Muscle of back (tissue), 13 donors: ENCODE measurements at places on chromosomes 1 and 21.

GRCh38 chr21:39153373-39153772 is 29.9 kb downstream of the PSMG1 start:
- no peak for DNase-seq

- no peak for DNase-seq
Observed at GRCh38 chr1:1563688-1564087, 11.0 kb downstream of the SSU72 start.

- DNase-seq = no peak
Observed at GRCh38 chr1:162976628-162977027, 92.5 kb upstream of the RGS4 start.

DNA sequence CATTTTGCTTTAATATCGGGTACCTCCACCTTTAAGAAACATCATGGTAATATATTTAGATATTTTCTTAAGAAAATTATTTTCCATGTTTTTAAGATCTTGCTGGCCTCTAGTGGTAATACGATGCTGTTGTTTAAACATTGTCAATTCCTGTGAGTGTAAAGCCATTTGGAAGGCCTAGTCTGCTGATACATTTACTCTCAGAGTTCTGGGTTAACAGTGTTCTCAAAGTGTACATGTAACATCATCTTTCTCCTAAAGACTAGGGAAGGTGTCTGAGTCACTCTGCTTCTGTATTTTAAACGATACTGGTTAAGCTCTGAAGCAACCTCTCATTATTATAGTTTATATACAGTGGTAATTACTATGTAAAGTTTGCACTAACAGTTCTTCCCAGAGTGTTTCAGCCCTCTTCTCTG is 189.1 kb downstream of the RASAL2 start:
- DNase-seq = peak; percentile 46

GRCh38 chr1:234769986-234770795 is 160.2 kb upstream of the IRF2BP2 start:
- no peak for DNase-seq

- peak; percentile 64 for DNase-seq
Observed at GRCh38 chr1:53572065-53572814, 113.0 kb downstream of the DMRTB1 start.

- DNase-seq = no peak
Observed at GRCh38 chr1:60678391-60678790, 404.0 kb upstream of the NFIA start.

DNA sequence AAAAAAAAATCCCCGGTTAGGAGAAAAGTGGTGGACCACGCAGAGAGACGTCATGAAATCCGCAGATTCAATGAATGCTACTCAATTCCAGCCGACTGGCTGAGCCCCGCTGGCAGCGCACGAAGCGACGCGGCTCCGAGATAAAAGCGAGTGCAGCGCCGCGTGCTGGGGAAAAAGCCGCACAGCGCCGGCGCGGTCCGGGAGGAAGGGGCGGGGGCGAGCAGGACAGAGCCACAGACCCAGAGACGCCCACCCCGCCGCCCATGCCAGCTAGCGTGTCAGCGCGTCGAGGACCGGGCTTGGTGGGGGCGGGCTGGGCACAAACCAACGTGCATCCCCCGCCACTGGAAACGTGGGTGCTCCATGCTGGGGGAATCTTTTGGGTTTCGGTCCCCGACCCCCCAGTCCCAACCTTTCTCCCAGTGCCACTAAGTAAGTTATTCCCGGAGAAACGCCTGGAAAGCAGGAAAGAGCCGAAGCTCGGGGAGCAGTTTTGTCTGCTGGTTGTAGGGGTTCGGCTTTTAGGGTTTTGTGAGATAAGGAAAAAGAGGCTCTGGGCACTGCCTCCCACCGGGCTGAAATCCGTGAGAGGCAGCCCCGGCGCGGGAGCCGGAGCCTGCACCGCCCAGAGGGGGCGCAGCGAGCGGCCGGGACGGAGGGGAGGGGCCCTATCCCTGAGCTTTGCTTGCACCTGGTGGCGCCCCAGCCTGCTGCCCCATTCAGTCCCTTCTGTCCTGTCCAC is at the start of gene KCNJ6:
Gene KCNJ6, minus strand, starts transcription at position 148 of the 742 bp plus-strand sequence. CDS start 75,775 bp downstream, outside the sequence.
- DNase-seq = peak; percentile 31

DNA sequence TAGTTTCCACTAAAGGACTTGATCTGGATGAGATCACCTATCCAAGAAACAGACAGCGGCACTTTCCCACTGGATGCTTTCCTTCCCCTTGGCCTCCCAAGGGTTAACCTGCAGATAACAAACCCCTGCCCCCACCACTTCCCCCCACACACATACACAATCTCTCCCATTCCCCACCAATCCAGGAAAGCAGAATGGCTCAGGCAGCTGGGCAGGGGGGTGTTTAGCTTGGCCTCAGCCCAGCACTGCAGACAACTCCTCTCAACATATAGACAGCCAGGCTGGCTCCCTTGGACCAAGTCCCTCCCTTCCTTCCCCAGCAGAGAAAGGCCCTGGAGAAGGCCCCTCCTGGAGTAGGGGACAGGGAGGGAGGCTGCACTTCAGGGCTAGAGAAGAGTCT is 24.6 kb downstream of the PLEKHA6 start:
- no peak for DNase-seq

GRCh38 chr1:54764922-54765561 is 719 bp upstream of the PARS2 start:
- no peak for DNase-seq

GRCh38 chr1:193766329-193766728 is 579.9 kb upstream of the B3GALT2 start:
- no peak for DNase-seq

DNA sequence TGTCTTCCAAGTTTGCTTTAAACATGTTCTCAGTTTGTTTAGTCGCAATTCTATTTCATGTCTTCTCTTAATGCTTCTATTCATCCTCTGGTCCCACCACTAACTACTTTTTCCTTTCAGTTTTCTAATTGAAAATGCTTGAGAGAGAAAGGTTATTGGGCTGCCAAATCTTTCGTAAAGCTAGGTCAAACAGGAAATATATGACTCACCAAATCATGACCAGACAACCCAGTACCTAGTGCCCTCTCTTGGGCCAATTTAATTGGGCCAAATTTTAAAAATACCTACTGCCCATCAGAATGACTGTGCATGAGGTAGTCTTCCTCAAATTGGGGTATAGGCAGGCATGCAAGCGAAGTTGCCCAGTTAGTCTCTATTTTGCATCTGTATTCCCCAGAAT is 295.4 kb upstream of the PBX1 start:
- no peak for DNase-seq

- DNase-seq = no peak
Observed at GRCh38 chr1:7717748-7718368, 53.2 kb upstream of the VAMP3 start.

GRCh38 chr21:38241029-38241740 is 15.6 kb upstream of the KCNJ15 start:
- DNase-seq = no peak

GRCh38 chr1:216222288-216222687 is 201.0 kb downstream of the USH2A start:
- DNase-seq = no peak

DNA sequence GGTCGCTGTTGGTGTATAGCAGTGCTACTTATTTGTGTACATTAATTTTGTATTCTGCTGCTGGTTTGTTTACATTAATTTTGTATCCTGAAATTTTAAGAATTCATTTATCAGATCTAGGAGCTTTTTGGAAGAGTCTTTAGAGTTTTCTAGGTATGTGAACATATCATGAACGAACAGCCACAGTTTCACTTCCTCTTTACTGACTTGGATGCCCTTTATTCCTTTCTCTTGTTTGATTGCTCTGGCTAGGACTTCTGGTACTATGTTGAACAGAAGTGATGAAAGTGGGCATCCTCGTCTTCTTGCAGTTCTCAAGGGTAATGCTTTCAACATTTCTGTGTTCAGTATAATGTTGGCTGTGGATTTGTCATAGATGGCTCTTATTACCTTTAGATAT is 1757.9 kb downstream of the BRINP3 start:
- DNase-seq = no peak

GRCh38 chr21:40563900-40564299 is 283.1 kb downstream of the DSCAM start:
- DNase-seq = no peak

- DNase-seq = no peak
Observed at GRCh38 chr1:172874950-172875349, 175.8 kb downstream of the TNFSF18 start.

- peak; percentile 80 for DNase-seq
Observed at GRCh38 chr1:223726380-223727001, 14.2 kb downstream of the CAPN2 start.

DNA sequence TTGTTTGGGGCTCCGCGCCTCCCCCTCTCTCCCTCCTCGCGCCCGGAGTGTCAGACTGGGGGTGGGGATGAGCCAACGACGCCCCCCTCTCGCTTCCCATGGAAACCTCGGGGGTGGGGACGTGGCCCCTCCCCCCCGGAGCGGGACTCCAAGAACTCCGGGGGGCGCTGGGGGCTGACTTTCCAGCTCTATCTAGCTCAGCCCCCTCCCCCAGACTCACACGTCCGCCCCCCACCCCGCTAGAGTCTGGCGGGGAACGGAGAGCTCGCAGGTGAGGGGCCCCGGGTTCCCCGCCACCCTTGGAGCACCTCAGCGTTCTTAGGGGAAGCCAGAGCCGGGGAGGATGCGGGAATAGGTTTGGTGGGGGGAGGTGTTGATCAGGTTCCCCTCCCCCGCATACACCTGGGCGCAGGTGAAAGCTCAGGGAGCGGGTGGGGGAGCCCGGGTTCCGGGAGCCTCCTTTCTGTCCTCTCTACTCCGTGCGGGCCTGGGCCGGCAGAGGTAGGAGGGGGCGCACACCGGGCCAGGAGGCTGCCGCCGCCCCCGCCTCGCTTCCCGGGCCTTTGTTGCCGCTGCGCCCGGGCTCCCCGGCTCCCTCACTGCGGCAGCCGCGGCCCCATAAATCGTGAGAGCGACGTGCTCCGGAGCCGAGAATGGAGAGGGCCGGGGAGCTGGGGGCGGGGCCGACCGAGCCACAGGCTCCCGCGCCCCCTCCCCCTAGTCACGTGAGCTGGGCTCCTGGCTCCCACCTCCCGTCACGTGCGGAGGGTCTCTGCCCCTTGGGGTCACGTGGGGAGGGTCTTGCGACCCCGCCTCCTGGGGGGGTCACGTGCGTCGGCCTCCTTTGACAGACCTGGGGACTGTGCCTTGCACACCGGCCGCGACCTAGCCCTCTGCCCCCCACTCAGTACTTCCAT is 1.9 kb downstream of the EFNA3 start:
- no peak for DNase-seq

DNA sequence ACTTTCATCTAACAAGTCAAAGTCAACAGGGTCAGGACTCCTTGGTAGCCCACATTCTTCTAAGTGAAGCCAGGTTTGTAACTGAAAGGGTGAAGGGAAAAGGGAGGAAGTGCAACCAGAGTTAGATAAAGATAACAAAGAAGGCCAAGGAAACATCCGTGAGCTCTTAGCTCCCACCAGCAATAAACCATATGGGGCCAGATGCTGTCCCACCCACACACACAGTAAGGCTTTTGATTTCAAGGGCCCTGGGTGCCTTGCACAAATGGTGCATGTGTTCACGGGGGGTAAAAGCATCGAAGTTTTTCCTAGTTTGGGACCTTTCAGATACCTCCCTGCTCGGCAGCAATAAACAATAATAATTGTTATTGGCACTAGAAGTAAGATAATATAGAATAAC is 5.1 kb upstream of the TIAM1 start:
- DNase-seq = no peak

DNA sequence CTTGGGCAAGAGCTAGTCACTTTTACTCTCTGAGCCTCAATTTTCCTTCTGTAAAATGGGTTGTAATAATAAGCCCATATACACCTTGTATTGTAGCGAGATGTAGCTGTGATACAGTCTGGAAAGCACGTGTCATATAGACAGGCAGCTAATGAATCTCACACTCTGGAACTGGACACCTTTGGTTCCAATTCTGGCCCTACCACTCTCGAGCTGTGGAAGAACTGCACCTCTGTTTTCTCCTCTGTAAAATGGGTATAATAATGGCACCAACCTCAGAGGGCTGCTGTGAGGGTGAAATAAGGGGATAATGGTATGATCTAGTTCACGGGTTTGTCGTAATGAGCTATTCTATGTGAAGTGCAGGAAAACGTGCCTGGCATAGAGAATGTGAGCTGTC is 668 bp upstream of the PADI4 start:
- DNase-seq = no peak

GRCh38 chr1:179164494-179164893 is 65.0 kb downstream of the ABL2 start:
- DNase-seq = peak; percentile 76

- DNase-seq = peak; percentile 42
Observed at GRCh38 chr1:62953633-62954032, 169.7 kb downstream of the ATG4C start.

- DNase-seq = no peak
Observed at GRCh38 chr1:166865926-166866325, 10.1 kb downstream of the TADA1 start.

DNA sequence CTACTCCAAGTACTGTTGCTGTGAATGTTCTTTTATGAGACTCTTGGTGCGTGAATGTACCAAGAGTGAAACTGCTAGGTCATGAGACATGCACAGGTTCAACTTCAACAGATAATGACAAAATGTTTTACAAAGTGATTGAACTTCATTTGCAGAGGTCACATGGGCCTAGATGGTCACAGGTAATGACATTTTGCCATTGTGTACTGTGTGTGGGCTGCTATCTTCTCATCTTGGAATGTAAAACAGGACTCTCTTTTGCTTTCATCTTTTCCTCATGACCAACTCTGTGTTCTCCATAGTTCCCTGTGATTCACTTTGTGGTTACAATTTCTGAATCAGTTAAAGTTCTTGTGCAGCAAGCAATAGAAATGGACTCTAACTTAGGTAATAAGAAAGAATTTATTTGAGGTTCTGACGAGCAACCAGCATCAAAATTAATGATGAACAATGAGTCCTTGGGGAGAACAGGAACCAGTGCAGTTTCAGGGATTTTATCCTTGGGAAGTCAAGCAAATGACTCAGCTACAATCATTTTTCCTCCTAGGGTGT is 16.2 kb upstream of the TSNAX start:
- DNase-seq = no peak

GRCh38 chr1:99537886-99538617 is 107.9 kb upstream of the PALMD start:
- DNase-seq = no peak

- peak; percentile 15 for DNase-seq
Observed at GRCh38 chr1:93907718-93908117, 1.5 kb downstream of the GCLM start.

- no peak for DNase-seq
Observed at GRCh38 chr1:29055160-29055559, 68.5 kb downstream of the TMEM200B start.

DNA sequence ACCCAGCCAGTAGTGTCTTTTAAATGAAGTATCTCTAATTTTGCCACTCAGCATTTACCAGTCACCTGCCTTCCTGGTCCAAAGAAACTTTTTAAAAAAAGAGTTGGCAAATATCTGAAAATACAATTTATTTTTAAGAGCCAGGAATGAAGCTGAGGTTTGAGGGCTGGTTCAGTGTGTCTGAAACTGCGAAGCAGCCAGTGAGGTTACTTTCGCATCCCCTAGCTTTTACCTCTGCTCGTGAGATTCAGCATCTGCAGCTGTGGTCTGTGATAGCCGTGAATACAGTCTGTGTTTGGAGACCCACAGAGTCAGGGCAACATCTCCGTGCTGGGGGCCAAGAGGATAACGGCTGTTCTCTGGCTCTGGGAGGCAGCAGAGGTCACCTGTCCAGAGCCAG is 21.3 kb upstream of the KCNAB2 start:
- no peak for DNase-seq
